GM03348 (cell line): ENCODE measurements at places on chromosomes 11 and 22.

DNA sequence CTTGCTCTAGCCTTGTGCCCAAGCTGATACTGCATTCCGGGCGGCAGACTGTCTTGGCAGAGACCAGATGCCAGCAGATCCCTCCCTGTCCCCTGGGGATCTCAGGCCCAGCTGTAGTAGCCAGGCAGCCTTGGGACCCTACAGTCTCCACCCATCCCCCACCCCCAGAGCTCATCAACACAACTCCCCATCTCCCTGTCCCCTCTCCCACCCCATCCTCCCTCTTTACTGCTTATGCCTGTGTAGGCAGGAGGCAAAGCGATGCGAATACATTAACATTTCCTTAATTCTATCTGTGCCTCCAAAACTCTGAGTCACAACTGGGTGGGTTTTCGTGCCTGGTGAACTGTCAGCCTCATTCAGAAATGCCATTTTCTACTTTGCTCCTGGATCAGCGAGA is 547.6 kb downstream of the BUD13 start:
- DNase-seq = no peak

DNA sequence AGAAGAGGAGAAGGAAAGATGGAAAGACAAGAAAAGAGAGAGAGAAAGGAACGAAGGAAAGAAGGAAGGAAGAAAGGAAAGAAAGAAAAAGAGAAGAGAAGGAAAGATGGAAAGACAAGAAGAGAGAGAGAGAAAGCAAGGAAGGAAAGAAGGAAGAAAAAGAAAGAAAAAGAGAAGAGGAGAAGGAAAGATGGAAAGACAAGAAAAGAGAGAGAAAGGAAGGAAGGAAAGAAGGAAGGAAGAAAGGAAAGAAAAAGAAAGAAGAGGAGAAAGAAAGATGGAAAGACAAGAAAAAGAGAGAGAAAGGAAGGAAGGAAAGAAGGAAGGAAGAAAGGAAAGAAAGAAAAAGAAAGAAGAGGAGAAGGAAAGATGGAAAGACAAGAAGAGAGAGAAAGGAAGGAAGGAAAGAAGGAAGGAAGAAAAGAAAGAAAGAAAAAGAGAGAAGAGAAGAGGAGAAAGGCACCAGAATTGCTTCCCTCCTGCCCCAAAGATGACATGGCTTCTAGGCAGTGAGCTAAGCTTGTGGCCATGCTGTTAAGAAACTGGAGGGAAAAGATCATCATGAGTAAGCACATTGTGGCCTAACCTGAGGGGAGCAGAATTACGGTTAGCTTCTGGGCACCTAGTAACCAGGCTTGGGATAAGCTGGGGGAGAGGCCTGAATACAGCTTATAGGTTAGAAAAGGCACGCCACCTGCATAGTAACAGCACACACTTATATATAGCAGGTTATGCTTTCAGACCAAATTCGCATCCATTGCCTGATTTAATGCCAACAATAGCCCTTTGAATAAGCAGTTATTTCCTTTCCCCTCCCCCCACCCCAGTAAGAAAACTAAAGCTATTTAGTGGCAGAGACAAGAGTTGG is 2.3 kb upstream of the ST3GAL4 start:
- no peak for DNase-seq

DNA sequence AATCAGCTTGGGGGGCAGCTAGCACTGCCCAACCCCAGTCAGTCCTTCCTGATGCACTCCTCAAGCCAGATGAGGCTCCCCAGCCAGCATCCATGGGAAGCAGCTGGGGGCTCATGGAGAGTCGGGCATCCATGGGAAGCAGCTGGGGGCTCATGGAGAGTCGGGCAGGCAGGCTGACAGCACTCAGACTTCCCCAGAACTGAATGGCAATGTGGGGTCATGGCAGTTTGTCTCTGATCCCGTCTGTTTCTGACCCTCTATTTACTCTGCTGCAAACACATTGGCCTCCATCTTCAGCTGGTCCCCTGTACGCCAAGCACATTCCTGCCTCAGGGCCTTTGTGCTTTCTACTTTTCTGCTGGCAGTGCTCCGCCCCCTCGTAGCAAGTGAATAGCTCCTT is 314.8 kb downstream of the NTM start:
- no peak for DNase-seq

DNA sequence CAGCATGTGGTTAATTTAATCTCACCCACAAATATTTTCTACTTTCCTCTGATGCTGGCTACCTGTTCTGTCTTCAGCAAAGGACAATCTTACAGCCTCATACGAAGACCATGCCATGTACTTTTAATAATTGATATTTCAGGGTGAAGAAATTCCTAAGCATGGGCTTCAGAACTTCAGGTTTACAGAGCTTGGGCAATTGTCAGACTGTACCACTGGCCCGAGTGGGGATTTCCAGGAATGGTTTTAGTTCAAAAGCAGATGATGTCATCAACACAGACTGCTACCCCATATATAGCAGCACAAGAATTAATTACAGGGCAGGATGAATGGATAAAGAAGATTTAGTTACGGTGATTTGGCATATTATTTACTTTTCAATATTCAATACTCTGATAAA is 171.8 kb downstream of the ETS1 start:
- no peak for DNase-seq

- DNase-seq = no peak
These were observed 3.1 kb downstream of the ACY3 start for GRCh38 chr11:67647471-67647870.

- DNase-seq = no peak
These were observed 11.8 kb upstream of the SWAP70 start for GRCh38 chr11:9651899-9652748.

DNA sequence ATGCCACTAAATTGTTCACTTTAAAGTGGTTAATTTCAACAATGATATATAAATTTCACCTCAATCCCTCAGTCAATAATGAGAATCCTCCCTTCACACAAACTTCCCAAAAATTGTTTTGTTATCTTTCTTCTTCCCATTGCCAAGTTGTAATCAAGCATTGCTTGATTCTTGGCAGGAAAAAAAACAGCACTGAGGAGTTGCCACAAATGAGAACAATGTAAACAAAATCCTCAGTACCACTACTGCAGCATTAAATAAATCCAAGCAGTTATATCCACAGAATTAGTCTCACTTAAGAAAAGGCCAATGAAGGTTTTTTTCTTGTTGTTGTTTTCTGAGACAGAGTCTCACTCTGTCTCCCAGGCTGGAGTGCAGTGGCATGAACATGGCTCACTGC is 38.2 kb downstream of the FAM168A start:
- DNase-seq = no peak

DNA sequence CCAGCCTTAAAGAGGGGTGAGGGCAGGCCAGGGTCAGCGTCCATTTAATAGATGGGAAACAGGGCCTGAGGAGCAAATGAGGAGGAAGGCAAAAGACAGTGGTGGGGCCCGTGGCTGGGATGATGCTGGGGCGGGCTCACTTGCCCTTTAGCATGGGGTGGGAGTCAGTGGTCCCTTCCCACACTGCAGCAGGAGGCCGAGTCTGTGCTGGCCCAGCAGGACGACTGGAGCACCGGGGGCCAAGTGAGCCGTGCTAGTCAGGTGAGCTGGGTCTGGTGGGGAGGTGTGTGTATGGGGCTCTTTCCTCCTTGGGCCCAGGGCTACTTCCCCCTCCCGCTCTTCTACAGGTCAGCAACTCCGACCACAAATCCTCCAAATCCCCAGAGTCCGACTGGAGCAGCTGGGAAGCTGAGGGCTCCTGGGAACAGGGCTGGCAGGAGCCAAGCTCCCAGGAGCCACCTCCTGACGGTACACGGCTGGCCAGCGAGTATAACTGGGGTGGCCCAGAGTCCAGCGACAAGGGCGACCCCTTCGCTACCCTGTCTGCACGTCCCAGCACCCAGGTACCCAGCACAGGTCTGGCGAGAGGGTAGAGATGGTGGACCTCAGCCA is 12.8 kb downstream of the SCYL1 start:
- DNase-seq = no peak

- peak; percentile 80 for DNase-seq
These were observed 330.5 kb downstream of the TBC1D22A start for GRCh38 chr22:47092896-47093311.

GRCh38 chr22:40258017-40258416 is 80.3 kb downstream of the TNRC6B start:
- no peak for DNase-seq

DNA sequence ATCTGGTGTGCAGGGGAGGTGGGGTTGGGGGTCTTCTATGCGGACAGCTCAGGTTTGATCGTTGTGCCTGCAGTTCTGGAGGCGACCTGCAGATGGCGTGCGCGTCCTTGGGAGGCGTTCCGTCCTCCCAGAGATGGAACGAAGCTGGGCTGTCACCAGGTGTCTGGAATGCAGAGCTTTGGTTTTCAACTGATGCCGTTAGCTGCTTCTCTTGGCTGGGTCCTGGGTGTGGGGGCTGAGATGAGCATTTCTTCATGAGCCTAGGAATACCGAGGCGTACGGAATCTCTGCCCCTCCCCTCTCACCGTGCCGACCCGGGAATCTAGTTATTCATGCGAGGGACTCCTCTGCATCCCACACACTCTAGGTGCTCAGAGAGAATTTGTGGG is 98.6 kb downstream of the CEP164 start:
- DNase-seq = peak; percentile 90

- no peak for DNase-seq
These were observed 927.7 kb downstream of the TBC1D22A start for GRCh38 chr22:47690166-47690565.

- no peak for DNase-seq
These were observed 13.5 kb upstream of the FLRT1 start for GRCh38 chr11:64022125-64022784.

- peak; percentile 88 for DNase-seq
These were observed 17.5 kb downstream of the ATG16L2 start for GRCh38 chr11:72831521-72832300.

DNA sequence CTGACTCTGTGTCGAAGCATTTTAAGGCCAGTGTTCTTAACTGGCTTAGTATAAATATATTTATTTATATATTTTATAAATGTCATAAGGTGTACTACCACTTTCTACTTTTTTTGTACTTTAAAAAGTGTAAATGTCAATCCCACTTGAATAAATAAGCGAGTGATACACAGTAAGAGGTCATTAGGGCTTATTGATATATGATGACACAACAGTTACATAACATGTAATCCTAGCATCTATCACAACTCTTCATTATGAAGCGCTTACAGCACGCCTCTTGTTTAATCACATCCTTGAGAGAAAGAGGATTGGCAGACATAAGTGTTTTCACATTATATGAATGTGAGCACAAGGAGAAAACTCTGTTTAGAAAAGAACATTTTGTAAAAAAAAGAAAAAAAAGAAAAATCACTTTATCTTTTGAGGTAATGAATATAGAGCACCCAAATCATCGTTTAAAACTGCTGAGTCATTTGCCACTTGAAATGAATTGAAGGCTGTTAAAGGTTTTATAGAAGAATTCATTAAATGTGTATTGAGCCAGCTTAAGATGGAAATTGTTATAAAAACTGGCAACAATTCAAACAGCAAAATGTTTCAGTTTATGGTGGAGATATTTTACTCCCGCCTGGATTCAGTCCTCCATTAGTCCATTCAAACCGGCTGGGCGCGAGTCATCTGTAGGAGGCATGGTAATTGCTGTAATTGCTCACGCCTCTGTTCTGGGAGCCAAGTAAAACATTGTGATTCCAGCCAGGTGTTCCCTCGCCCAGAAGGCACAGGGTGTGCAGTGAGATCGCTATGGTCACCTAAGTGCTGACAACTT is 627.3 kb upstream of the KIRREL3 start:
- DNase-seq = no peak

- peak; percentile 27 for DNase-seq
These were observed 186.1 kb downstream of the TMEM135 start for GRCh38 chr11:87223816-87224215.

GRCh38 chr11:103170865-103171264 is 61.6 kb downstream of the DYNC2H1 start:
- DNase-seq = peak; percentile 21

DNA sequence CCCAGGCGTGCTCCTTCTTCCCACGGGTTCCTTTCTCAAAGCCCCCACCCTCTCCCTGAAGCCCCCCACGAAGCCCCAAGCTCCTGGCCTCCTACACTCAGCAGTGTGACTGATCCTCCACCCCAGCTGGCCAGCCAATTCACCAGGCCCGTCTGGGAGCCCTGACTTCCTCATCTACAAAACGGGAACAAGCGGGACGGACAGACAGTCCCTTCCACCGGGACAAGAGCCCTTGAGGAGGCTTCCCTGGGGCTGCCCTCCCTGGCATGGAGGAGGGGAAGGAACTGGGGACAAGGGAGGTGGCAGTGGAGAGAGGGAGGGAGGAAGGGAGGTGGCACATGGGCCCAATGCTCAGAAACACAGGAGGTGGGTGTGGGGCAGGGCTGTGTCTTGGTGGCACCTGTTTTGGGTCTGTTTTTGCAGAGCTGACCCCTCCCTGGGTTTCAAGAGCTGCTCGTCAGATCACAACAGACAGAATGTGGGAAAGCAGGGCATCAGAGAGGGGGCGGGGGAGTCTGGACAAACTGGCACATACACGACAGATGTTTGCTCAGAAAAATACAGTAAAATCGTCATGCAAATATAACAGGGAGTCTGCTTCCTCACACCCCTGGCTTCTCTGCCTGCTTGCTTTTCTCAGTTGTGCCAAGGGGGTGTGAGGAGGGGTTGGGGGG is 56.8 kb downstream of the ELFN2 start:
- no peak for DNase-seq

GRCh38 chr11:3194016-3194816 is 24.4 kb downstream of the MRGPRG start:
- no peak for DNase-seq

GRCh38 chr11:64444838-64445441 is 86.0 kb downstream of the RPS6KA4 start:
- peak; percentile 24 for DNase-seq

- DNase-seq = peak; percentile 77
These were observed 26.2 kb upstream of the TPBGL start for GRCh38 chr11:75214411-75214821.

GRCh38 chr11:35029979-35030682 is 108.8 kb upstream of the CD44 start:
- peak; percentile 46 for DNase-seq

- no peak for DNase-seq
These were observed 93.2 kb upstream of the RTL6 start for GRCh38 chr22:44591146-44591790.

DNA sequence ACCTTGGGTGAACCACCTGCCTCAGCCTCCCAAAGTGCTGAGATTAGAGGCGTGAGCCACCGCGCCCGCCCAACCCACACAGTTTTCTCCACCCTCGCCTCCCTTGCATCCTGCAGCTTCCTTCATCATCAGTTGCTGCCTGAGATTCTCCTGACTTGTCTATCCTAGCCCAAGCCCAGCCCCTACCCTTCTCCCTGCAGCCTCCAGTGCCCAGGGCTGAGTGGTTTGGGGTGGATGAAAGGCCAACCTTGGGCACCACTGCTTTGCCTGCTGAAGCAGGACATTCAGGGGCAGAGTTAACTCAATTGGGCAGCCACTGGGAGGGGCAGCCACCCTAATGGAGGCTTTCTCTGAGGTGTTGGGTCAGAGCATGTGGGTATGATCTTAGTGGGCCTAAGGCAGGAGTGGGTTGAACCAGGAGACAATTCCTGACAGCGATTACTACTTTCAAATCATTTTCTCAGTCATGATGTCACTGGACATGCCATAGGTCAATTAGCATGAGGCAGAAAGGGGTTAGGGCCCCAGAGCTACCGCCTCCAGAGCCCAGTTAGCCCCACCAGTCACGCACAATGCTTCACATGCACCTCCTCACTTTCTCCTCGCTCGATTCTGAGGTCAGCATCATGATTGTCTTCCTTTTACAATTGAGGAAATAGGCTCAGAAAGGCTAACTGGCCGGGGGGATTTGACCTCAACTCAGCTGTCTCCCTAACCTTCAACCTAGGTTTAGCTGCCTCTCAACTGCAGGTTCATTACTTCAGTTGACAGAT is 1.0 kb upstream of the FKBP2 start:
- no peak for DNase-seq

GRCh38 chr11:34676227-34676626 is 55.3 kb downstream of the EHF start:
- DNase-seq = no peak
